ENCODE measurements at places on chromosomes 7 and 10.

GRCh38 chr10:121594623-121595350 lies 3.5 kb downstream of the FGFR2 start:
- no peak for DNase-seq

GRCh38 chr7:3065724-3066143 lies 22.1 kb upstream of the CARD11 start:
- peak; percentile 51 for DNase-seq

DNA sequence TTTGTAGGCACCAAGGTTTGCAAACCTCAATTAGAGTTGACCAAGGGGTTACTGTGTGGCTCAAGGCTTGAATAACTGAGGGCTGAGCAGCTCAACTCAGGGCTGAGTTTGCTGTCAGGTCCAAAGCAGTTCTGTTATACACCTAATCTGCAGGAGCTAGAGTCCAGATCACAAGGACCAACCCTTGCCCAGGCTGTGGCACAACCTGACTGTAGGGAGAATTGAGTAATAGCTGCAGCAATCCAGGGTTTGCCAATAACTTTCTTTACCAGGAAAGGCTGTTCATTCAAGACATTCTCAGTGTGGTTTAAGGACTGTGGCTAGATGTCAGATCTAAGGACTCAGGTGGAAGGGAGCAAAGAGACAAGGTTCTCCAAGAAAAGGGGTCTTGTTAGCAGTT lies 115.6 kb upstream of the IMMP2L start:
- no peak for DNase-seq

- DNase-seq: no peak
Measured at GRCh38 chr7:2978408-2978807, 65.3 kb downstream of the CARD11 start.

- DNase-seq: no peak
Measured at GRCh38 chr10:85925201-85925750, 441.3 kb downstream of the GRID1 start.

DNA sequence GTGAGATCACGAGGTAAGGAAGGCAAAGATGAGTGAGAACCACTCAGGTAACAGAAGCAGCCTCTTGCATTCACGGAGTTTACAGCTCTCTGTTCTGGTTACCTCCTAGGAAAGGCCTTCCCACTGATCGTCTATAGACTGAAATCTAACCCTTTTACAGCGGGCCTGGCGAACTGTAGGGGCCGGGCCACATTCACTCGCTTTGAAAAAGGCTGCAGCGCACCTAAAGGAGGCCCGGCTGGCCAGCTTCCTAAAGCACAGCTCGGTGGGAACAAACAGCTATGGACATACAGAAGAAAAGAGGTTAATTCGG lies 565 bp downstream of the ATP5MK start:
- no peak for DNase-seq

DNA sequence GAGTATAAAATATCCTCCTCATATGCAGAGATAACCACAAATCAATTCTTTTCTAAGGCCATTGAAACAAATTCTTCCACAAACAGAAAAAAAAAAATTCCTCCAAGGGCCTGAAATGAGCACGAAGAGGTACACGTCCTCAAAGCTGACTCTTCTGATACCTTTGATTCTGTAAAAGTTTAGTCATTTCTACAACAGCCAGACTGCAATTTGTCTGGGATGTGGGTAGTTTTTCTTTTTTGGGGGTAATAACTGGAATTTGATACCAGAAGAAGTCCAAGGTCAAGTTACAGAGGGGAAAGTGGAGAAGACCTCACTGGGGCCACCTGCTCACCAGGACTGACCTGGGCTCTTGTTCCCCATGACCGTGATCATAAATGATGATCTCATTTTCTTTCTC lies 121.8 kb downstream of the AOAH start:
- no peak for DNase-seq

DNA sequence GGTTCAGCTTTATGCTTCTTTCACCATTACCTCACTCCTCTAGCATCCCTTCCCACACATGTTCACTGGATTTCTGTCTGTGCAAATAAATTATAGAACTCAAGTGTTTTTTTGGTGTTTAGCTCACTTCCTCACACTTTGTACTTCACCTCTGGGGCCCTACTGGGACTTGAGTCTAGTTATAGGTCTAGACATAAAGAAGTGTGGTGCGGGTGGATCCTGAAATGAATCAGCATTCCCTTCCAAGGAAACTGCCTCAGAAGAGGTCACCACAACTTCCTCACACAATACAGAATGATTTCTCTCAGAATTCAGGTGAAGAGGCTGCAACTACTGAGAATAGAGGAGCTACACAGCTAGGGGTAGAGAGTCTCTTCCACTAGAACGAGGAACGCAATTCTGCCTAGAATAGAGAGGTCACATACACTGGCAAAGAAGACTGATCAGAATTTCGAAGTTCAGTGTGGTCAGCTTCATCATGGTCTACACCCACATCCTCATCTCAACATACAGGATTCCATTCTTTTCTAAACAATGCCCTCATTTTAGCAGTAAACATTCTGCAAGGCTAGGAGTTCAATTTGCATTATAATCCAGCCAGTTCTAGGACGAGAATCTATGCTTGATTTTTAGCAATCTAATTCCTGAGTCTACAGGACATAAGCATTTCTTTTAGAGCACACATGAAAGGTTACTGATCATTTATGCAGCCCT lies 938.7 kb upstream of the PHF14 start:
- DNase-seq: no peak

DNA sequence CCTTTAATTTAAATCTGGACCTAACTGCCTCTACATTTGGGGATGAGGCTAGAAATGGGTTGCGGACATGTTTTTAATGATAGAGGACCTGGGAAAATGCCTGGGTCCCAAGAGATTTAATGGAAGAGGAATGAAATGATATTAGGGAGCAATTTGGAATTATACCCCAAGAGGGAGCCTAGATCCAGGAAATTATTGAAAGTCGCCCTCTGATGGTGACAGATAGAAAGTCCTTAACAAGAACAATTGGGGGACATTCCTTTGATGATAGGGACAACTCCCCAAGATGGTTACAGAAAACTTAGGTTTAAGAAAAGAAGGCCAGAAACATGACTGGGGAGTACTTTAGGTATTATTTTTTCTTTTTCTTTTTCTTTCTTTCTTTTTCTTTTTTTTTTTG lies 9.5 kb upstream of the TSGA13 start:
- peak; percentile 17 for DNase-seq

GRCh38 chr10:114259824-114260223 lies 20.8 kb downstream of the VWA2 start:
- no peak for DNase-seq

DNA sequence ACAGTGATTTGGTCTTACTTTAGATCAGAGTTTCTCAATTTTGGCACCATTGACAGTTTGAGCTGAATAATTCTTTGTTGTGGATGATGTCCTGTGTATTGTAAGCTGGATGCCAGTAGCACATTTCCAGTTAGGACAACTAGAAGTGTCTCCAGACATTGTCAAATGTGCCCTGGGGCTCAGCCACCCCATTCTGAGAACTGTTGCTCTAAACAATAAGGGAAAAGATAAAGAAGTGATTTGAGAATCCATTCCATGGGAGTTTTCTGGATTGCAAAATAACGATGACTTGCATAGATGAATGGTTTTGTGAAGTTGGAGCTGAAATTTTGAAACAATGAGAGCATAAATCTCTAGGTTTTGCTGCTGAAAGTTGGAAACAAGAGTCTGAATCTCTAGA lies 44.6 kb downstream of the NUP205 start:
- DNase-seq: no peak

Measured in NCI-H748 treated with DMSO at 0.1 percent for 48 hours (cell line).